ENCODE measurements at places on chromosomes 2 and 18. TPM values are rescaled to one million over a fixed set of nuclear protein-coding genes. Genes with fewer than 3 reads are reported as not detected.

PIEZO2 gene
- total RNA-seq: 2.7 TPM

DNA sequence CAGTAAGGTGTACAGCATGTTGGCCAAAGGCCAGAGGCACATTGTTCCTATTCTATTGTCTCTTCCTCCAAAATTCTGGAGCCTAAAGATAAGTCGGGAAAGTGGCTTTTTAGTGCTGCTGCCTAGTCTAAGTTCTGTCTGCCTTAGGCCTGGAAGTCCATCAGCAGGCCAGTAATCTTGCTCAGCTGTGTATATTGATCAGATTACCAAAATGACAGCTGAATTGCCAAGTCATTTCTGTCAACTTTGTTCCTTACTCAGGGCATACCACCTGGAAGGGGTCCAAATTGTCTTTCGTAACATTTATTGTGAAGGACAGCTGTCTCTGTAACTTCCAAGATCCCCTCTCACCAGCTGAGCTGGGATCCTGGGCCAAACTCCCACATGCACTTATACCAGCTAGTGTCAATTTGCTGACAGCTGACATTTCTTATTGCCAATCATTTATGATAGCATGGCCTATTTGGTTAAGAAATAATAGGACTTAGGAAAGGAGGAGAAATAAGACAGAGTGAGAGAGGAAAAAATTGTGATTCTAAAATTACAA lies 116.8 kb upstream of the FSHR start:
- DNase-seq: no peak

DNA sequence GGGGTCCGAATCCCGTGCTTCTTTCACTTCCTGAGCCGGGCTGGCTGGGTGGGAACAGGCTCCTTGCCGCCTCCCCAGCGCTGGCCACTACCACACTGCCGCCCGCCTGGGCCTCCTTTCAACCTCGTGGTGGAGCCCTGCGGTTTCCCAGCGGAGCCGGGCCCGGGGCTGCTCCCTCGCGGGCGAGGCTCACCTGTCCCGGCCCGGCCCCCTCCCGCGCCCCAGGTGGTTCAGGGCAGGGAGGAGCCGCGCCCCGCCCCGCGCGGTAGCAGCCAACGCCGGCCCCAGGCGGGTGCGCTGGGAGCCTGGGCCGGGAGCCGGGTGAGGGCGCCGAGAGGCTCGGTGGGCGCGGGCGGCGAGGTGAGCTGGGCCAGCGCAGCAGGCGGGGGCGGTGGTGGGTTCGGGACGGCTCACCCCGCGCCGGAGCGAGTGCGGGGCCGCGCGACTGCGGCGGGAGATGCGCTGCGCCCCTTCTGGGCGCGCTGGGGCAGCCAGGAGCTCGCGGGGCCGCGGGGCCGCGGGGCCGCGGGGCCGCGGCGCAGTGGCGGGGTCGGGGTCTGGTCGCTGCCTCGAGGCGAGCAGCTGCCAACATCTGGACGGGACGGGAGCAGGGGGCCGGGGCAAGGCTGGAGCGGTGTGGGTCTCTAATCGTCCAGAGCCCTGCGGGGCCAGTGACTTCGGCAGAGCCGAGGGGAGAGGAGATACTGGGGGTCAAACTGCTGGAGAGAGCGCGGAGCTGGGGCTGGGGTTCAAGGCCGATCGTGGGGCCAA lies at the start of gene LYPD6B:
LYPD6B (plus strand) TSS at position 258 of the 771 bp plus-strand sequence. CDS start 92,250 bp downstream, outside the sequence.
- DNase-seq: no peak

DNA sequence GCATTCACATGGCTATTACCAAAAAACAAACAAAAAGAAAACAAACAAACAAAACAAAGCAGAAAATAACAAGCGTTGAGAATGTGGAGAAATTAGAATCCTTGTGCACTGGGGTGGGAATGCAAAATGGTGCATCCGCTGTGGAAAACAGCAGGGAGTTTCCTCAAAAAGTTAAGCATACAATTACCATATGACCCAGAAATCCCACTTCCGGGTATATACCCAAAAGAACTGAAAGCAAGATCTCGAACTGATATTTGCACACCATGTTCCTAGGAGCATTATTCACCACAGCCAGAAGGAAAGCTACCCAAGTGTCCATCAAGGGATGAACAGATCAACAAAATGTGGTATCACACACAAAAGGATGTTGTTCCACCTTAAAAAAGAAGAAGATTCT lies 17.9 kb upstream of the TEX51 start:
- no peak for DNase-seq

DHRS9 gene
- 0.74 TPM for total RNA-seq

- DNase-seq: no peak
These were observed 1.9 kb upstream of the GALNT14 start for GRCh38 chr2:31140151-31140550.

UGT1A3 gene
- total RNA-seq: not detected

DNA sequence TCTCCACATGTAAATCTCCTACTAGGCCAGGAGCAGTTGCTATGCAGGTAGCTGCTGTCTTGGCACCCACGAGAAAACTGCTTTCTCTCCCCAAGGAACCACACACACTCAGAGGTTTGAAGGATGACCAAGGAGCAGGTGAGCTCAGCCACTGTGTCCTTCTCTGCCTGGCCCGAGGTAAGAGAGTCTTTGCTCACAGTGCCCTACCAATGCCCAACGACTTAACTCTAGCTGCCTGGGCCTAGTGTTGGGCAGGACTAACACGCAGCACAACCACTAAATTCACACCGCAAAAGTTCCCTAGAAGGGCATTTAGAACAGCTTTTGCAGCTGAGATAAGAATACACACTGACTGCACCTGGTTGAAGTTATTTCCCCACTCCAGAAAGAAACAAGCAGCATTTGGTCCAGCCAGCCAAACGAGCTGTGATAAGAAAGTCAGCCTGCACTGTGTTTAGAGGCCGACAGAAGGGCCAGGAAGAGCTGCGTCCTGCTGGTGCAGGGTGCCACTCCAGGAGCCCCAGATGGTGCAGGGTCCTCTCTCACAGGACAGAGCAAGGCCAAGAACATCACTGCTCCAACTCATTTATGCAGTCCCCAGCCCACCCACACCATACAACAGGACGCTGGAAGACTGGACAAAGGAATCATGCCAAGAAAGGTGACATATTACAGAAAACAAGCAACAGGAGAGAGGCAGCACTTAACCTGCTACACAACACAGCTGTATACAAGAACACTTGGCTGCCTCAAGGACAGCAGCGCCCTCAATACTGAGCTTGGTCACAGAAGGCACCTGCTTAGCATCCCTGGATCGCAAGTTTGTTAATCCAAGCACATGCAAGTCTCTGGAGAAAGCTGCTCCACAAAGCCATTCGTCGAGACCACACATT lies 12.5 kb downstream of the HDLBP start:
- DNase-seq: no peak

- DNase-seq: no peak
These were observed 157.9 kb downstream of the GULP1 start for GRCh38 chr2:188449561-188449960.

RTN4 gene
- 471 TPM for total RNA-seq

CD8B2 gene
- total RNA-seq: not detected

DNA sequence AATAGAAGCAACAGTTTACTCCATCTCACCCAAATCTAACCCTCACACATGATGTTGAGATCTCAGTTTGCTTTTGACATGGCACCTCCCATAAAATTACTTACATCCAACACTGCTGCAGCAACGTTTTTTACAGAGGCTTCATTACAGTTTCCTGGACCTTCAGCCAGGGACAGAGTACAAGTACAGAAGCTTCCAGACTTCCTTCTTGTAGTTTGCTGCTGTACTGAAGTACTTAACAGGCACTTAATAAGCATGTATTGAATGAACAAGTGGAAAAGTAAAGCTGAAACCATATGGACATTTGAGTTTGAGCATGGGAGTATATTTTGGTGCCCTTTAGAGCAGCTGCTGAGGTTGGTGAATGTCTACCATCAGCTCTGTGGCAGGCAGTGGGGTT lies 514.2 kb downstream of the PTPRM start:
- DNase-seq: no peak

- DNase-seq: no peak
These were observed 235.0 kb downstream of the CAMKMT start for GRCh38 chr2:44596537-44597320.

DNA sequence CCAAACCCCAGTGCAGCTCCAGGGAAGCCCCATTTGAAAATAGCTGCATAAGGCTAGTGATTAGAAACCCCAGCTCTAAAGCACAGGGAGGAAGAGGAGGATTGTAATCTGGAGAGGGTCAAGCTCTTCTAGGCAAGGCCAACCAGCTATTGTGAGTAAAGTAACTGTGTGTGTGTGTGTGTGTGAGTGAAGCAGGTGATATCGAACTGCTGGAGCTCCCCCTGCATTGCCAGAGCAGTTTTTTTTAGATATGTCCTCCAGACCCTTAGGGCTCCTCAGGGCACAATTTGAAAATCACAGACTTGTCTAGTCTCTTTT lies 177.4 kb upstream of the NABP1 start:
- DNase-seq: no peak

BCL11A gene
- 5.0 TPM for total RNA-seq

- DNase-seq: no peak
These were observed 538.7 kb downstream of the TRIB2 start for GRCh38 chr2:13255485-13255884.

UPP2 gene
- not detected for total RNA-seq

DNA sequence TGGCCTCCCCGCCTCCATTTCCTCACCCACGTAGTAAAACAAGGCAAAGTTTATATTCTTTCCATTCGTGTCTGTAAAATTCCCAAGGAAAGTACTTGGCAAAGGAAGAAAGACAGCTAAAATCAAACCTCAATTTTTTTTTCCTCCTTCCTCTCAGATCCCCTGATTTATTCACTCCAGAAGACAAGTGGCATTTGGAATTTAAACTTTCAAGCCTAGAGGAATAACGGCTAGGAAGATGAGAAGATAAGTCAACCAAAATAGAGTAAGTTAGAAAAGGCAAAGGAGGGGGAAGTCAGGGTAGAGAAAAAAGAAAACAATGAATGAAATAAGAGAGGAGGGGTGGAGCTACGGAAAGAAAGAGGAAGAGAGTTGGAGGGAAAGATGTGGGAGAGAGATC lies 198.9 kb upstream of the PIK3C3 start:
- no peak for DNase-seq

DSC1 gene
- total RNA-seq: 0.09 TPM

SNORC gene
- total RNA-seq: 0.79 TPM

- no peak for DNase-seq
These were observed 71.0 kb downstream of the TMEM182 start for GRCh38 chr2:102832789-102833188.

GRCh38 chr2:128467321-128467969 lies 148.8 kb upstream of the HS6ST1 start:
- DNase-seq: no peak

DNA sequence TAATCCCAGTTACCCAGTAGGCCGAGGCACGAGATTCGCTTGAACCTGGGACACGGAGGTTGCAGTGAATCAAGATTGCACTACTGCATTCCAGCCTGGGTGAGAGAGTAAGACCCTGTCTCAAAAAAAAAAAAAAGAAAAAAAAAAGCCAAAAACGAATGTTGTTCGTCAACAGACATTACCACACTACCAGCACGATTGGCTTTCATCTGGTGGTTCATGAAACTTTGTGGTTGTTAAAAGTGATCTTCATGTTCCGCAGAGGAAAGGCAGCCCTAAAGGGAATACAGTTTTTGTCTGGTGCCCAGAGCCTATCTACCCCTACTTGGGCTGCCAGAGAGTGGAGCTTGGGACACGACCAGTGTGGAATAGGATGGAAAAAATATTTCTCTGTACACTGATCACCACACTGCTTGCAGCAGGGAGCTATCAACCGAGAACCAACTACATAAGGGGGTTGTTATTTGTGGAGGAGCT lies 13.6 kb upstream of the CXCR4 start:
- DNase-seq: no peak

DNA sequence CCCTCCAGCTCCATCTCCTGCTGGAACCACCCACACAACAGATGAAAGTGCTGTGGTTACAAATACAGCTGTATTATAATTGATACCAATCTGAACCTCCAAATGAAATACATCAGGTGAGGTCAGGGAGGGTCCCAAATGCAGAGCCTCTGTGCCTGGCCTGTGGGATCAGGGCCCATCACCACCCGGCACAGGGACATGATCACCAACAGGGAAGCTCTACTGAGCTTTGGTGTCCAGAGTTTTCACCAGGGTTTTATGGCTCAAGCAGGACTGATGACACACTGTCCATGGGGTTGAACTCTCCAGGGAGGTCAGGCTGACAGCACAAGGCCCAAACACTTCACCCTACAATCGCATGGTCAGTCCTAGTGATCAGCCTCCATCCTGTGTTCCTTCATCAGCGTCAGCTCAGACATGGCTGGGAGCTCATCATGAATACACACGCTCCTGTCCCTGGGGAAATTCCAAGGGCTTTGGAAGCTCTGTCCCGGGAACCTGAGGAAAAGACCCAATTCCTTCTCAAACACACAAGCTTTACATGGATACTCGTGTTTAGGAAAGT lies 3.9 kb upstream of the PXDN start:
- DNase-seq: no peak

TBR1 gene
- 1.2 TPM for total RNA-seq

DNA sequence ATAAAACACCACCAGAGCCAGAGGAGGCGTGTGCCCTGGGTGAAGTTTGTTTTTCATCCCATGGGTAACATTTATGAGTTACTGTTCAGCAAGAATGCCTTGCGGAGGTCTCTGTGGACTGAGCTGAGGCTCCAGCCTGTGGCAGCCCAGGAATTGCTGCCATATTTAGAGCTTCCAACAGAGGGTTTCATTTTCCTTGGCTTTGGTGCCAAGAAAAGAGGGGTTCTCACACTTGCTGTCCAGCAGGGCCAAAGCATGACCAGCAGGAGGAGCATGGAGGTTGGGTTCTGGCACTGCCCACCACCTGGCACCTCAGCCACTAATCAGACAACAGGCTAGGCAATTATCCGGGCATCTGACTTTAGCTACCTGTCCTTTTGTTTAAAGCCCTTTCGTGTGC lies 36.7 kb downstream of the EPAS1 start:
- DNase-seq: no peak

ALKAL2 gene
- 45.6 TPM for total RNA-seq

GRCh38 chr2:33320573-33320972 lies 155.9 kb upstream of the RASGRP3 start:
- no peak for DNase-seq

- DNase-seq: no peak
These were observed 290.9 kb downstream of the AGAP1 start for GRCh38 chr2:235784788-235785187.

RUFY4 gene
- 0.60 TPM for total RNA-seq

DNA sequence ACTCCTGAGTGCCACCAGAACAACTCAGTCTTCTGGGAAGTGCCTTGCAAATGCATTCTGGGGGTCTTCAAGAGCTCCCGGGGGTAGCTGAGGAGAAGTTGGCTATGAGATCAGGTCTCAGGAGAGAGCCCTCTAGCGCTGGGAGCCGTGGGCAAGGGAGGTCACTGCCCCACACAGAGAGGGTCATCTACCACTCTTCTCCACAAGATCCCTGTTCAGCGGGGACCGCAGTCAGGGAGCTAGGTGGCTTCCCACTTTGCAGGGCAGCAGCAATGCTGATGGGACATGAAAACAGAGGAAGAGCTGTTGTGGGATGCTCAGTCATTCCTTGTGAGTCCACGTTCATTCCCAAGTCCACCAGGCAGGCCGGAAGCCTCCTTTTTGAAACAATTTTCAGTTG lies 66.6 kb downstream of the ACKR3 start:
- DNase-seq: no peak

IL36G gene
- not detected for total RNA-seq

- no peak for DNase-seq
These were observed 238.8 kb upstream of the FOSL2 start for GRCh38 chr2:28153851-28154250.

Measured in omental fat pad (tissue), 4 donors.